ENCODE measurements at places on chromosomes 12 and 14.

DNA sequence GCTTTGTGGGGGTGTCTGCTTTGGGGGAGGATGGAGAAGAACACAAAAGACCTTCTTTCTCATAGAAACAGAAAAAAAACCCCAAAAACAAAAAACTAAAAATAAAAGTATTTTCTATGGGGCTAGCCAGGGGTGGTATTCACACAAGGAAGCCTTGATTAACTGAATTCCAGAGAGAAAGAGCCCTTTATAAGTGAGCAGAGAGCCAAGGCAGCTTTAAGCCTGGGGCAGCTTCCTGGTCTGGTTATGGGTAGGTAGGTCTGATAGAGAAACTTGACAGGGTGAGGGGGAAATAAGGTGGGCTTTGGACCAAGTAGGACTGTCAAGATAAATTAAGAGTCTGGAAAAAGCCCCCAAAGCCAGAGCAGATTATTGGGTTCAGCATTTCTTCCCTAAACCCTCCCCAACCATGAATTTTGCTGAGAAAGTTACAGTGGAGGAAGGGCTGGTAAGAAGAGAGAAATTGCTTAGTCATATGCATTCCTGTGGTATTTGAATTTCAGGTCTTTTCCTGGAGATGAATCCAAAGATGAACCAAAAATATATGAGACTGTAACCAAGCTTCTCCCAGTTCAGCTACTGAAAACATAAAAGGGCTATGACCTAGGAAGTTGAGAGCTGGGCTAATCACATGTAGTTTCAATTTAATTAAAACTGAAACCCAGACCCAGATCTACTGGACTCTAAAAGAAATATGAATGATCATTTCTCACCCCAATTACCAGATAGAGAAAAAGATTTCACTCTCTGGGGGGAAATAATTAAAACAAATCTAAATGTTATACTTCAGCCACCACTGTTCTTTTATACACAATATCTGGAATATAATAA is 144.8 kb downstream of the TBC1D30 start:
- no peak for DNase-seq

DNA sequence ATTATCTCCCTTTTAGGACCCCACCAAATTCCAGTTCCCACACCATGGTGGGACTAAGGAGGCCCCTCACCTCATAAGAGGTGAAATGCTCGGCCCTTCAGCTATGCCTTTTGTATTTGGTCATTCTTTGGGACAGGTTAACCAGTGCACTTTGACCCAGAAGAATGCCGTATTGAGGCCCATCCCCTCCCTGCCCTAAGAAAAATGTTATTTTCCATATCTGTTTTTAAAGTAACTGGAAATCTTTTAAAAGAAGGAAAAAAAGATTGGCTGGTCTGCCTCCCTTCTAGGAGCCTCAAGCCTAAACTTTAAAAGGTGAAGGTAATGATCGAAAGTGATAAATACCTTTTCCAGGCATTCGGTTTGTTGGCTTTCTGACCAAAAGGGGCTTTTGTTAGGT is 5.7 kb upstream of the HOXC13 start:
- DNase-seq: no peak

DNA sequence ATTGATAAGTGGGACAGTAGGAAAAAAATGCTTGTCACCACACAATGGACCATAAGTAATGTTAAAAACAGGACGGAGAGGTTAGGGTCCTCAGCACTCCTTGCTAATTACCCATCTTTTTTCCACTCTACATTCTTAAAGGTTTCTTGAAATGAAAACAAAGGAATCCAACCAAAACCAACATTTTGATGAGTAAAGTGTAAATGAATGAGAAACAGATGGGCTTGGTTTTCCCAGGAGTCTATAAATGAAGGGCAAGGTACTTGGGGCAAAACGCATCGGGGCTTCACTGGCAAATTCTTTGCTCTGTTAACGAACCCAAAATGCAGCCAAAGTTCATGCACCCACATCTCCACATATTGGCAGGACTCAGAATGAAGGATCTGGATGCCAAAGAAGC is 129.2 kb upstream of the BMP4 start:
- DNase-seq: no peak

DNA sequence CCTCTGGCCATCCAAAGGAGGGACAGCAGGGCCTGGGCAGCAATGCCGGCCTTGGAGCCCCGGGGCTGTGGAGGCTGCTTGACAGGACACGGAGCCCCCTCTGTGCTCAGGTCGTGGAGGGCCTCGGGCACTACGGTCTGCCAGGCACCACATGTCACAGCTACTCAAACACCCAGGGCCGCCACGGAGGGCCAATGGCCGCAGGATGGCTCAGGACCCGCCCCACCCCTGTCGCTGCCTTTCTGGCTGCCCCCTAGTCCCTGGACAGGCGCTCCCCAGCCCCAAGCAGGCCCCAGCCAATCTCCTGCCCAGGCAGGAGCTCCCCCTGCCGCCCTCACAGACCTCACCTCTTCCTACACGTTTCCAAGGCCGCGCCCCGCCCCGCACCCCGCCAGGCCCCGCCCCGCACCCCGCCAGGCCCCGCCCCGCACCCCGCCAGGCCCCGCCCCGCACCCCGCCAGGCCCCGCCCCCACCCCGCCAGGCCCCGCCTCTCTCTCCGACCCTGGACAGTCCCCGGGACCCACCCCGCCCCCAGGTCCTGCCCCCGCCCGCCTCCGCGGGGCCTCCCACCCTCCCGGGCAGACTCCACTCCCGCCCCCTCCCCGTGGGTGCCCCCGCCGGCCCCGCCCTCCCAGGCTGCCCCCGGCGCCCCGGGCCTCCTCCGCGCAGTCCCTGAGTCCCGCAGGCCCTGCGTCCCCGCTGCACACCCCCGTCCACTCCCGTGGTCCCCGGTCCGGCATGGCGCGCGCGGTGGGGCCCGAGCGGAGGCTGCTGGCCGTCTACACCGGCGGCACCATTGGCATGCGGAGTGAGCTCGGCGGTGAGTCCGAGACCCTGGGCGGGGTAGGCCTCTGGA is at the start of gene ASPG:
Gene ASPG (plus strand): TSS at position 669 of the 857 bp plus-strand sequence. CDS start 71 bp downstream, at position 740.
- DNase-seq: no peak

GRCh38 chr12:124715121-124715990 is 147.9 kb upstream of the NCOR2 start:
- DNase-seq: no peak

DNA sequence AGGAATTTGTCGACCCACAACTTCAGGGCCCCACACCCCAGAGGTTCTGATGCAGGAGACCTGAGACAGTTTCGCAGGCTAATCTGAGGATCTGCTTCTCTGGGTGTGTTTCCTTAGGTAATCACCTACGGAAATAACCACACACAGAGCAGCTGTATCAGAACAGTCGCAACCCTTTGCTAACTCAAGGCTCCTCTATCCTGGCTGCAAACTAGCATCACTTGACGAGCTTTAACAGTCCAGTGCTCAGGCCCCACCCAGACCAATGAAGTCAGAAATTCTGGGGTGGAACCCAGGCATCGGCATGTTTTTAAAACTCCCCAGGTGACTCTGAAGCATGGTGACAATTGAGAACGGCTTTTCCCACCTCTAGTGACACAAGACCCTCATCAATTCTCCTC is 20.7 kb downstream of the SLC7A7 start:
- DNase-seq: no peak

DNA sequence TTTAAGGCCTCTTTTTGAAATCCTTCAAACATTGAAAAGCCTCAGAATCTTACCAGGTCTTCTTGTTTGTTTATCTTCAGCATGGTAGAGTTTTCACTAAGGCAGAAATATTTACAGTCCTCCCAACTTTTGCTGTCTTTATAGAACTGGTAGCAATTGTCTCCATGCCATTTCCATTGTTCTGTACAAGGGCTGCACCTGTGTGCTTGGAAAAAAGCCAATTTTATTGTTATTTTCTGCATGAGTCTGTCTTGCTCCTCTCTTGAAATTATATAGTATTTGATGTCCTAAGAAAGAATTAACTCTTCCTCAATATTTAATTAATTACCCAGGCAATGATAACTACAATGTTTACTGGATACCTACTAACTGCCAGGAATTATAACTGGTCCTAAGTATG is 23.3 kb downstream of the CLEC1A start:
- DNase-seq: no peak

GRCh38 chr12:109308534-109309380 is at the start of gene FOXN4:
Gene FOXN4 (minus strand): TSS chr12:109309284. CDS start chr12:109308321, 963 bp downstream.
- DNase-seq: no peak

All from NCI-H524 (cell line).